ENCODE measurements at places on chromosomes 12 and 14. TPM values are rescaled to one million over a fixed set of nuclear protein-coding genes. Genes with fewer than 3 reads are reported as not detected.

SMIM41 gene
- total RNA-seq: not detected

DNA sequence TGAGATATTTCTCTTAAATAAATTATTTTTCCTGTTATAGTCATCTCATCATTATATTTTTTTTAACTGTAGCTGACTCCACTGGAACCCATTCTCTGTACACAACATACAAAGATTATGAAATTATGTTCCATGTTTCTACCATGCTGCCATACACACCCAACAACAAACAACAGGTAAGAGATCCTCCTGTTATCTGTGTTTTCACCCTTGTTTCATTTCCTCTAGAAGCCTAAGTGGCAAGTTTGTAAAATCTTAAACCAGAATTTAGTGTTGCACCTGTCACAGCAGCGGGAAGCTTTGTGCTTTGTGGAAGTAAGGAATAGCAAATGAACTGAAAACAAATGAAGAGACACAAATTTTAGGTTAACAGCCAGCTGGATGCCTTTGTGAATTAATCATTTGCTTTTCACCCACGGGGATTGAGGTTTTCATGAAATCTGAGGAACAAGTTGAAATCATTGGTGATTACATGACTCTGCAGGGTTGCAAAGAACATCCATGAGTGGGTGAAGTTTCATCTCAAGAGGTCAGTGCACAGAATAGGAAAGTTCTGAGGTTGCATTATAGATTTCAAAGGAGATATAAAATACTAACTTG, 273.9 kb upstream of the RGS6 start:
- peak; percentile 31 for DNase-seq

DNA sequence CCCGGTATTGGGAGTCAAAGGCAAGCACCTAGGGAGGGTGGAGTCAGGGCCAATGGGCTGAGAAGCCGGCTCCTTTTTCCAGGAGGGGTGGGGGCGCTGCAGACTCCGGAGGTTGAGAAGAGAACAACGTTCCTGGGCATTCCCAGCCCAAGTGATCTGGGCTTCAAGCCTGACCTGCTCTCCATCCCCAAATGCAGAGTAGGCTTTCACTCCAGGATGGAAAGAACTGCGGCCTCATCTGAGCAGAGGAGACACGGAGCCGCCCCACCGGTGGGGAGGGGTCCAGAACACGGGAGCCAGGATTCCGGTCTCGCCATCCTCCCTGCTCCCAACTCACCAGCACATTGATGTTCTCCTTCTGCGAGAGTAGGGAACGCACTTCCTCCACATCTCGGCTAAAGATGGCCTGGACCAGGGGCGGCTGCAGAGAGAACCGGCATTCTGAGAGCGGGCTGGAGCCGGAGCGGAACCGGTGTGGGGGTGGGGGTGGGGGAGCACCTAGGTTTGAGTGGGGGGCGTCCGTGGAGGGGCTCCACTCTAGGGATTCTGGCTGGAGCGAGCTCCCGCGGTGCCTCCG, 605 bp downstream of the ANKRD52 start:
- peak; percentile 41 for DNase-seq

DNA sequence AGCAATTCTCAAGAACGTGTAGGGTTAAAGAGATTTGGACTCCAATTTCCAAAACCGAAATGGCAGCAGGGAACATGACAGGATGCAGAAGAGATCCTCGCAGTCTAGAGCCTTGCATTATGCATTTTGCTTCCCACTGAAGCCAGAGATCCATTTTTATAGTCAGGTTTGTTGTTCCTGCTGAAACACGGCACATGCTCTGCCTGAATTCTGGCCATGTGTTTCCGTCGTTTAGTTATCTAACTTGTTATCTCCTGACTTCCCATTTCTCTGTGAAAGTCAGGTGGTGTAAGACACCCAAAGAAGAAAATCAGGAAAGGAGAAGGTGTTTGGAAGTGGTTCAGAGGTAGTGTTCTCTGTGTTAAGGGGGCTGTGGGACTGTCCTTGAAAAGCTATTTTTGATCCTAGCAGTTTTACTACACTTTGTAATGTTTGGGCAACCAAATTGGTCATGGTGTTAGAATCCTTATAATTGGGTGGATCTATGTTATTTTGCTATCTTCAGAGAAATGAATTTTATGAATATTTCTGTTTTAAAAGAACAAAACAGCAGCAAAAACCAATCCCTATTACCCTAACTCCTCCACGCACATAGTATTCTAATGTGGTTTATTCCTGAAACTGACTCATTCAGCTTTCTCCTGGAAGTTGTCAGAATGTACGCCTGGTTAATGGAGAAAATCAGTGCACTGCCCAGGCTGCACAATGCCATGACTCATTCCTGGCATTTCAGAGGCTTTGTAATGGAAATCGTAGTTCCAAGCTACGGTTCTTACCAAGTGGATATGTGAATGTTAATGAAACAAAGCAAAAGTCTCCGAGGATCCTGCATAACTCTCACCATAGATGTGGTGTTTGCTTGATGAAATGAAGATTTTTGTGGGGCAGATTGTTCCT, 110.1 kb downstream of the SAMD4A start:
- DNase-seq: peak; percentile 85

AACS gene
- total RNA-seq: 12.5 TPM

DNA sequence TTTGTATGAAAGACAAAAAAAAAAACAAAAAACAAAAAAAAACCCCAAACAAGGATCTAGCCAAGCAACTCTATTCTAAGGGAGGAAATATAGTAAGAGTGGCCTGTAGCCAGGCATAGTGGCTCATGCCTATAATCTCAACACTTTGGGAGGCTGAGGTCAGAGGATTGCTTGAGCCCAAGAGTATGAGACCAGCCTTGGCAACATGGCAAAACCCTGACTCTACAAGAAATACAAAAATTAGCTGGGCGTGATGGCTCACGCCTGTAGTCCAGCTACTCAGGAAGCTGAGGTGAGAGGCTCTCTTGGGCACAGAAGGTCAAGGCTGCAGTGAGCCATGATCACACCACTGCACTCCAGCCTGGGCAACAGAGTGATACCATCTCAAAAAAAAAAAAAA, 47.9 kb downstream of the TMEM117 start:
- no peak for DNase-seq

GRCh38 chr12:95626854-95627253, 75.6 kb upstream of the USP44 start:
- no peak for DNase-seq

DNA sequence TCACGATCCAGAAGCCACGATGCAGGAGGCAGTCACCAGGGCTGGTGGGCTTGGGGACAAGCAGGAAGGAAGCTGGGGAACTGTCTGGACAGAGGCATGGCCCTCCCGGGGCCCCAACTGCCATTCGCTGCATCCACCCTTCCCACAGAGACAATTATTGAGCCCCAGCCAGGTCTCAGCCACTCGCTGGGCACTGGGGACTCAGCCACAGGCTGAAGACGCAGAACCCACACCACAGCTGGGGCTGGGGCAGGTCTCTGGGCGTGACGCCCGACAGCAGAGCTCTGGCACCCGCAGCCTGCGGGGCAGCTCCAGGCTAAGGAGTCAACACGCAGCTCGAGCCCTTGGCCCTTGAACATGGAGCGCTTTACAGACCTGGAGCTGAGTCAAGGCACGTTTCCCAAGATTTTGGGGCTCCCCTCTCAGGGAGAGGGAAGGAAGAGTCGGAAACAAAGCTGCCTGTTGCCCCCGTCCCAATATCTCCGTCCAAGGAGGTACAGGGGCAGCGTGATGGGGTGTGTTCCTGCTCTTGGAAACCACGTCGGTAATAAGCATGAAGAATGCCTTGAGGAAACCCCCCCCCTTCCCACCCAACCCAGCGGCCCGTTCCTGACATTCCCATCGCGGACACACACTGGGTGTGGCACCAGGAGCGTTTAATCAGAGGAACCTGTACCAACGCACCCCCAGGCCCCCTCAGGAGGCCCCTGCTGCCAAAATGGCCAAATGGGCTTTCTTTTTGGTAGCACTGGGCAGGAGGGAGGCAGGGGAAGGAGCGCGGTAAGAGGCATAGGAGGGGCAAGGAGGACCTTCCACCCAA, 6.7 kb downstream of the RIMBP2 start:
- DNase-seq: no peak

DNA sequence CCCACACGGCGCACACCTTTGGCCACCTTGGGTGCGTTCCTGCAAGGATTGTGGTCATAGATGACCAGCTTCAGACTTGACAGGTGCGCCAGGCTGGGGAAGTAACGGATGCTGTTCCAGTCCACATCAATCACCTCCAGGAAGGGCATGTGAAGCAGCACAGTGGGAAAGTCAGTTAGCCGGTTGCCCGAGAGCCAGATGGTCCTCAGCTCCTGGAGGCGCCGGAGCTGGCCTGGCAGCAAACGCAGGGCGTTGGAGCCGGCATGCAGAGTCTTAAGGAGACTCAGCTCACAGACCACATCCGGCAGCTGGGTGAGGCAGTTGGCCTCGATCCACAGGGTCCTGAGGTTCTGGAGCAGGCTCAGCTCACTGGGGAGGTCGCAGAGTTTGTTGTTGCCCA, 581 bp downstream of the LRRC10 start:
- DNase-seq: no peak

DNA sequence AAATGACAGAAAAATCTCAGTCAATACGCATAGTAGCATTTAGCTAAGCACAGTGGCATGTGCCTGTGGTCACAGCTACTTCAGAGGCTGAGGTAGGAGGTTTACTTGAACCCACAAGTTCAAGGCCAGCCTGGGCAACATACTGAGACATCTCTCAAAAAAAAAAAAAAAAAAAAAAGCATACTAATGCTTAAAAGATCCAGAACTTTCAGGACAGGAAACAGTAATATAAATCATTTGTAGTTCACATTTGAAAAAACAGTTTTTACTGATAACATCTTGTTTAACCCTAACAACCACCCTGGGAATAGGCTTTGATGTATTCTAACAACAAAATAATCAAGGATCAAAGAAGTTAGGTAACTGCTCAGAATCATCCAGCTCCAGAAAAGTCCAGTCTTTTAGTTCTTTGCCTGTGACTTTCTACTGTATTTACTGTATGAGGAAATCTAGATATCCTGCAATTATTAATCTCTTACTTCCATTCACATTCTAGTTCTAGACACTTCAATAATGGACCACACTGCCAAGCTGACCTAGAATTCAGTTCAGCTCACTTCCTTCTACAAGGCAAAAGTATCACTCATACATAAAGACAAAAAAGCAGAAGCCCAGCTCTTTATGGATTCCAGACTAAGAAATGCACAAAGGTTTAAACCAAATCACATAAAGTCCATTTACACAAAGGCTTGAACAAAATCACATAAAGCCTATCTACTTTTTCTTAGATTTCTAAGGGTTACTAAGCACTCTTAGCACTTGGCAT, 28.5 kb downstream of the PAWR start:
- no peak for DNase-seq

DNA sequence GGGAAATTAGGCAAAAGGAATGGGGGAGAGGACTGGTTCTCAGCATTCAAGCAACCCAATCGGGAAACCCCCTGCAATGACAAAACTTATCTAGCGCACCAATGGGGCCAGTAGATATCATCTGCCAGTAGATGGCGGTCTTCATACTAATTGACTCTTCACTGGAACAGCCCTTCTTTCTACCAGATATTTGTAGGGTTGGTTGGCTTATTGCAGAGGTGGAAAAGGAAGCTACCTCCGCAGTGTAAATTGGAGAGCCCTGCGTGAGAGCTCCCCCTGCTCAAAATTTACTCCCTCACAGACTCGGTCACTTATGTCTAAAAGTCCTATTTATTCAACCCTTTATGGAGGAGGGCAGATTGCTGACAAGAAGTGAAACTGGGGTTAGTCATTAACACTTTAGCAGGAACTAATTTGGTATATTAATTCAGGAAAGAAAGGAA, 166.1 kb upstream of the CCND2 start:
- peak; percentile 75 for DNase-seq
